Right atrium auricular region (tissue), 2 donors: ENCODE measurements at places on chromosomes 3 and 15. TPM values are rescaled to one million over a fixed set of nuclear protein-coding genes. Genes with fewer than 3 reads are reported as not detected.

- DNase-seq = no peak
These were observed 253.2 kb downstream of the ZPLD1 start for GRCh38 chr3:102687851-102688555.

- DNase-seq = no peak
These were observed 40.2 kb downstream of the SUCLG2 start for GRCh38 chr3:67614195-67614594.

- no peak for DNase-seq
These were observed 2.1 kb downstream of the RPP25 start for GRCh38 chr15:74954515-74954914.

DNA sequence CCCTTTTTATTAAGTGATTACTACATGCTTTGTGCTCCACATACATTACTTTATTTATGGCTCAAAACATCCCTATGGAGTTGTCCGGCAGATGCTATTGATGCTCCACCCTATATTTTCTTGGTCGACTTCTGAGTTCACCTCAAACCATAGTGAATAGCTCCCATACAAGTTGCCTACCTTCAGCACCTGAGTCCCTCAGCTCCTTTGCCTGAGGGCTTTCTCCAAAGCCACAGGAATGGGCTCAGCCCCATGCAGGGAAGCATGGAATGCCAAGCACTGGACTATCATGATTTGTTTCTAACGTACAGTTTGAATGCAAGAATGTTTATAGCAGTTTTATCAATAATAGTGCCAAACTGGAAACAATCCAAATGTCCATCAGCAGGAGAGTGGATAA lies 124.8 kb upstream of the TNIK start:
- DNase-seq = no peak

DNA sequence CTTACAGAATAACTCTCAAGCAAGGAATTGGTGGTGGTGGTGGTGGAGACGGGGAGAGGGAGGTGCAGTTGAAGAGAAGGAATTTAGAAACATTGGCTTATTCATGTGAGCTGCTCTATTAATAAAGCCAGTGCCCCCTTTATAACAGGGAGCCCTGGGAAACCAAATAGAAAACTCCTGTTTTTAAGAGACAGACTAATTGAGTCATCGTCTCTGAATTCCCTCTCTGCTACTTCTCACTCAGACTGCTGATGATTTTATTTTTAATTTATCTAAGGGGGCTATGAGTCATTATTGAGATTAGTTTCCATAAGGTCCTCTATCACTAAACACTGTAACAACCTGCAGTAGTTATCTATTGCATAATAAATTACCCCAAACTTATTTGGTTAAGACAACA lies 145.9 kb upstream of the GALNT15 start:
- DNase-seq = no peak

DNA sequence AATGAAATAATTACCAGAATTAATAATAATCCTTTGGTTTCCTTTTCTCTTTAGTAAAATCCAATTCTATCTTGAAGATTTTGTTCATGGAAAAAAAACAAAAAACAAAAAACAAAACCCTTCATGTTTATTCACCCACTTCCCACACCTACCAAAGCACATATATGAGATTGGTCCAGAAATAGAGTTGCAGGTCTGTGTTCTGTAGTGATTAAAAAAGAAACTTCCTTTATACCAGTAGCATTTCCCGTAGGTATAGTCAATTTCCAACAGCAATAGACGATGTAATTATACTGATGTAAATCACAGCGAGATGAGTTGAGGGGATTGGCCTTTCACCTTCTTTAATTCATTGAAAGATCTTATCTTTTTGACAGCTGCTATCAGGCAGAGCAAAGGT lies 194.6 kb downstream of the SOX2 start:
- DNase-seq = no peak

DNA sequence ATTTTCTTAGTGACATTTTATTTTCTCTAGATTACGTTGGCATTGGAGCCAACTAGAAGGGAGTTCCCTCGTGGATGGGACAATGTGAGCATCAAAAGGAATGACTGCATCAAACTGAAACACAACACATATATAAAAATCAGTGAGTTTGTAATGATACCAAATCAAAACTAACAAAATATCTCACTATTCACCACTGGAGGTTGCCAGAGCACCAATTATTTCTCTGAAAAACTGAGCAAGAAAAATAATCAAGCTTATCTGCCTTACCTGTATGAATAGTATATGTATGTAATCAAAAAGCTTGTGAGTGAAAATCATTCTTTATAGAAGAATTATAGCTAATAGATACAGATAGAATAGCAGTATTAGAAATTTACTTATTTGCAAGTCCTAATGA lies 46.8 kb upstream of the OTOL1 start:
- DNase-seq = no peak

DNA sequence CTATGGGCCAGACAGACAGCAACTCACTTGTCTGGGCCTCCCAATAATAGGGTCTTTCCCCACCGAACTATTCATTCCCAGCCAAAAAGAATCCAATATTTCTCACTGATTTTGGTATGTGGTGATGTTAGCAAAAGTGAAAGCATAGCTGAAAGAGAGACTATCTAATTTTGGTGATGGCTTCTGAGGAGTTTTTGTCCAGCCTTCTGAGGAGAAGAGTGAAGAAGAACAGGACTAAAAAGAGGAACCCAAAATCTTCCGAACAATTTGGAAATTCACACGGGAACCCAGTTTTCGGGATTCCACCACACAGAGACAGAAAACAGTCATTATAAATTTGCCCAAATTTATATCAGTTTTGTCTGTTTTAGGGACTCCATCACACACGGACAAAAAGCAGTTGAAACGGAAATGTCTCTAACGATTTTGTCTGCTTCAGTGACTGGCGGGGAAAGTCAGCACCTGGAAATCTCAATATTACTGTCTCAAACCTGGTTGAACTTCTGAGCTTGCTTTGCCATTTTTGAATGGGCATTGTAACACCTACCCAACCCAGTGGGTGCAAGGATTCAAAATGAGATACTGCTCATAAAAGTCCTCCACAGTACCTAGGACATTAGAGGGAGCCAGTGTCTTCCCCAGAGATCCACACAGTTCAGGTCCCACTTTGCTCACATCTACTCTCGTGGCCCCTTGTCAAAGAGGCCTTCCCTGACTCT lies 9.1 kb downstream of the CD80 start:
- DNase-seq = no peak

- peak; percentile 75 for DNase-seq
These were observed 1.4 kb downstream of the ATOSA start for GRCh38 chr15:52677593-52678467.

GRCh38 chr15:101014921-101015841 lies 96.0 kb downstream of the LRRK1 start:
- peak; percentile 76 for DNase-seq

DNA sequence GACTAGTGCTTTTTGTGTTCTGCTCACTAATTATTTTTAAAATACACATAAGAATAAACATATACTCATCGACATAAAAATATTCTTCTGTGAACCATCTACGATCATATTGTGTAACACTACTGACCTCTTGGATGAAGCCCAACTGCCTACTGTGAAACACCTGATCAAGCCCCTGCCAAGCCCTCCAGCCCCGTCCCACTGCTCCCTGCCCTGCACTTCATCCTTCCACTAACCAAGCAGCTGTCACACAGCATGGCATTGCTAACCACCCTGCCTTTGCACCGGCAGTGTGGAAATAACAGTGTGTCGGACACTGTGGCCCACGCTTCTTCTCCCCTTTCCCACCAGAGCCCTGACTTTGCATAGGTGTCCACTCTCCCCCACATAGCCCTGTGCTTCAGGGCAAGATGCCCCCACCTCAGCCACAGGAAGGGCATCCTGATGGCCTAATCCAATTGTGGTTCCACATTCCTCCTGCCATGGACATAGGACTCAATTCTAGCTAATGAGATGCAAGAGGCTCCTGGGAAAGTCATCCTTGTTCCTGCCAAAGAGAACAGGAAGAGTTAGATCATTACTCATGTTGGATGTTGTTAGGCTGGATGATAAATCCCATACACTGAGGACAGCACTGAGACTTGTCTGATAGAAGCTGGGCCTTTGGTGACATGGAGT lies 35.0 kb upstream of the ARID3B start:
- no peak for DNase-seq

GRCh38 chr15:63065262-63066221 lies 23.0 kb downstream of the TPM1 start:
- no peak for DNase-seq

GRCh38 chr3:20417388-20418108 lies 231.5 kb upstream of the SGO1 start:
- DNase-seq = no peak

GRCh38 chr15:84863565-84864443 lies 20.7 kb upstream of the SLC28A1 start:
- no peak for DNase-seq

GRCh38 chr15:29390051-29390450 lies 120.4 kb upstream of the NSMCE3 start:
- no peak for DNase-seq

GRCh38 chr15:72968531-72968922 lies 83.7 kb upstream of the NEO1 start:
- no peak for DNase-seq

DNA sequence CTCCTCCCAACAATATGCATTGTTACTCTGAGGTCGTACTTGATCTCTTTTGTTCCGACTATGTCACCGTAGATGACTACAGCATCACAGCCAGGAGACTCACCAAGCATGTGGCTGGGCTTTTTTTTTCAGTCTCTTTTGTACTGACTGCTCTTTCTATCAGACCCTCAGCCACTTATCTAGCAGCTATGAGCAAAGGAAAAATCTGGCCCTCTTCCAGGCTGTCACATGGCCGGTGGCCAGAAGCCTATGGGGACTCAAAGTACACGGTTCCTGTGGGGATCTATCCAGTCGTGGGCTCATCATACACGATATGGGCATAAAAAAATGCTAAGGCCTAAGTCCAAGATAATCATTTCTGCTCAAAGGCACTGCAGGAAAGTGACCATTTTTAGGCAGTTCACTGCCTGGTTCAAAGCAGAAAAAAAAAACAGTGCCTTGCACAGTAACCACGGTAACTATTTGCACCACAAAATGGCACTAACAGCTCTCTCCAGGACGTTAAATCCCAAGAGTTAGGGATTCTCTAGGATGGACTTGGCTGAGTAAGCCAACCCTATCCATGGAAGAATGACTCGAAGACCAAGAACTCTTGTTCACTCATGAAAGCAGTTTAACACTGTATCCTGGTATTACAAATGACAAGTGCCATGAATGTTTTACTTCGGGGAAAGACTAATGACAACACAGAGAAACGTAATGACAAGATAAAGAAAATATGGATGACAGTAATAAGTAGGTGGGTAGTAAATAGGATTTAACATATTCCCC lies 50.3 kb downstream of the SHQ1 start:
- no peak for DNase-seq

GRCh38 chr3:7733933-7734332 lies 767.7 kb upstream of the LMCD1 start:
- DNase-seq = no peak

DNA sequence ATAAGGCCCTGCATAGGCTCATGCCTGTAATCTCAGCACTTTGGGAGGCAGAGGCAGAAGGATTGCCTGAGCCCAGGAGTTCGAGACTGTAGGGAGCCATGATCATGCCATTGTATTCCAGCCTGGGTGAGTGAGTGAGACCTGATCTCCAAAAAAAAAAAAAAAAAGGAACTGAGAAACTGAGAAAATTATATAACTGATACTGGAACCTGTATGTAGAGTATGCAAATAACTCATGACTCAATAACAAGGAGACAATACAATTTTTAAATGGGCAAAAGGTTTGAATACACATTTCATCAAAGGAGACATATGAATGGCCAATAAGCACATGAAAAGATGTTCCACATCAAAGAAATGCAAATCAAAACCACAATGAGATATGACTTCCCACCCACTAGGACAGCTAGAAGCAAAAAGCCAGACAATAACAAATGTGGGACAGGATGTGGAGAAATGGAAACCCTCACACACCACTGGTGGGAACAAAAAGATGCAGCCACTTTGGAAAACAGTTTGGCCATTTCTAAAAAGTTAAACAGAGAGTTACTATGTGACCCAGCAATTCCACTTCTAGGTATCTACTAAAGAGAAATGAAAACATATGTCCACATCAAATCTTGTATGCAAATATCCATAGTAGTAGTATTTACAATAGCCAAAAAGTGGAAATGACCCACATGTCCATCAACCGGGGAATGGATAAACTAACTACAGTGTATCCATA lies 70.7 kb downstream of the IQSEC1 start:
- DNase-seq = no peak

DNA sequence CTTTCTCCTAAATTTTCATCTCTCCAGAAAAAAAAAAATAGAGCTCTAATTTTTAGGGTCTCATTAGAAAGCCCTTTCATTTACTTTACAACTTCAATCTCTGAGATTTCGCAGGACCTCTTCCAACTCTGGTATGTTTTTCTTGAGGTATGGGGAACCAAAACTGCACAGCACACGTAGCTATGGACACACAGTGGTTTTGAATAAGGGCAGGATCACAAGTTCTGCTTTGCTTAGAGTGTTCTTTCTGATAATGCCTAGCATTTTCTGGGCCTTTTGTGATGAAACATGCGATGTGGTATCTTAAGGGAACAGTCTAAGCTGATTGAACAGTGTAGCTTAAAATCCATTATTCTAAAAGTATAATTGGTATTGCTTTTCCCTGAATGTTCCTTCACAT lies 25.3 kb downstream of the ZNF592 start:
- no peak for DNase-seq

DNA sequence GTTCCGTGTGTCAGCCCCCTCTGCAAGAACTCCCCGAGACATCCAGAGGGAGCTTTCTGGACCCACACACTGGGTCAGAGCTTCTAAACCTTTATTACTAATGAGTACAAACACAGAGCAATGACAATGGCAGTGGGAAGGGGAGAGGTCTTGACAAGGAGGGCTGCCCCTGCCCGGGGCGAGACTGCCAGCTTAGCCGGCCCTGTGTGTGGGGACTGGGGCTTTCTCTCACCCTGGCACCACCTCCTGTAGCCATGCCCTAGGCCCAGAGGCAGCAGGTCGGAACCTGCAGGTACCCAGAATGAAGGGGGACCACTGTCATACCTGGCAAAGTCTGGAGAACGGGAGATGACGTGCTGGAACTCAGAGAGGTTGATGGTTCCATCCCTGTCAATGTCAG lies 3.1 kb downstream of the CIB1 start:
- DNase-seq = no peak

The CRYBG3 gene
- 17.6 TPM for total RNA-seq

The C3orf49 gene
- not detected for total RNA-seq

The ADAMTS7 gene
- total RNA-seq = 39.2 TPM

The ERC2 gene
- 4.0 TPM for total RNA-seq

The GLDN gene
- 1.9 TPM for total RNA-seq

The GABRR3 gene
- not detected for total RNA-seq

The FOXL2 gene
- not detected for total RNA-seq

The GLCE gene
- 9.6 TPM for total RNA-seq

The CPNE9 gene
- total RNA-seq = not detected

The SHF gene
- 4.7 TPM for total RNA-seq

The CATSPER2 gene
- total RNA-seq = 0.26 TPM

The ITGA11 gene
- total RNA-seq = 35.4 TPM

The EFCC1 gene
- total RNA-seq = 1.5 TPM

The RNF168 gene
- 14.9 TPM for total RNA-seq

The ONECUT1 gene
- total RNA-seq = not detected

The GOLGA8J gene
- not detected for total RNA-seq

The FAH gene
- total RNA-seq = 14.4 TPM
